ENCODE measurements at places on chromosomes 7 and 10. TPM values are rescaled to one million over a fixed set of nuclear protein-coding genes. Genes with fewer than 3 reads are reported as not detected.

GRCh38 chr10:86168256-86168655, 198.3 kb downstream of the GRID1 start:
- DNase-seq: no peak

SYT15 gene
- total RNA-seq: not detected

- DNase-seq: no peak
Measured at GRCh38 chr10:6346631-6347030, 143.9 kb downstream of the PFKFB3 start.

ADGRA1 gene
- total RNA-seq: not detected
